Stomach (tissue), 19 donors: ENCODE measurements at places on chromosomes 13 and 19. TPM values are rescaled to one million over a fixed set of nuclear protein-coding genes. Genes with fewer than 3 reads are reported as not detected.

DNA sequence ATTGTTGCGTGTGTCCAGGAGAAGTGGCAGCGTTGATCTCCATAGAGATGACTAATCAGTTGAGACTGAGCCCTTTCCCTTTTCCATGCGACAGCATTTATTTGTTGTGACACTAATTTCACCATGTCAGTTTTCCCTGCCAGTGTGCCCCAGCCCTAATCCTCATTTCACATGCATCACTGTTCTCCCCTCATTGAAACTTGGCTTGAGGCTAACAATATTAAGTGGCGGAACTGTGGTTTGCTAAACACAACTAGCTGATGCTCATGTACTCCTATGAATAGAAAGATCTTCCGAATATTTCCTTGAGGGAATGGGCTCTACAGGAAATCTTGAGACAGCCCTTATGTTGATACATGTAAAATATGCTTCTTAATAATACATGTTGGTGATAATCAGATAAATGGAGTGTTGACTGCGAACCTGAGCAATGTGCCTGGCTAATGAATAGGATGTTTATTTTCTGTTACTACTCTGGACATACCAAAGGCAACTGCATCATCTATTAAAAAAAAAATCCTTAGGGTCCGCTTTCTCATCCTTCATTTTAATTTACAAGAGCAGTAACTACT, 258.6 kb downstream of the ATP8A2 start:
- H3K36me3 ChIP-seq = no peaks in the 10 kb centered on the region
- no peaks in the 10 kb centered on the region for H3K4me1 ChIP-seq
- peak; percentile 3 for DNase-seq
- H3K27ac ChIP-seq = no peak overlapping the region
- no peak overlapping the region for H3K4me3 ChIP-seq

FOXA3 gene
- 65.8 TPM for polyA plus RNA-seq

DNA sequence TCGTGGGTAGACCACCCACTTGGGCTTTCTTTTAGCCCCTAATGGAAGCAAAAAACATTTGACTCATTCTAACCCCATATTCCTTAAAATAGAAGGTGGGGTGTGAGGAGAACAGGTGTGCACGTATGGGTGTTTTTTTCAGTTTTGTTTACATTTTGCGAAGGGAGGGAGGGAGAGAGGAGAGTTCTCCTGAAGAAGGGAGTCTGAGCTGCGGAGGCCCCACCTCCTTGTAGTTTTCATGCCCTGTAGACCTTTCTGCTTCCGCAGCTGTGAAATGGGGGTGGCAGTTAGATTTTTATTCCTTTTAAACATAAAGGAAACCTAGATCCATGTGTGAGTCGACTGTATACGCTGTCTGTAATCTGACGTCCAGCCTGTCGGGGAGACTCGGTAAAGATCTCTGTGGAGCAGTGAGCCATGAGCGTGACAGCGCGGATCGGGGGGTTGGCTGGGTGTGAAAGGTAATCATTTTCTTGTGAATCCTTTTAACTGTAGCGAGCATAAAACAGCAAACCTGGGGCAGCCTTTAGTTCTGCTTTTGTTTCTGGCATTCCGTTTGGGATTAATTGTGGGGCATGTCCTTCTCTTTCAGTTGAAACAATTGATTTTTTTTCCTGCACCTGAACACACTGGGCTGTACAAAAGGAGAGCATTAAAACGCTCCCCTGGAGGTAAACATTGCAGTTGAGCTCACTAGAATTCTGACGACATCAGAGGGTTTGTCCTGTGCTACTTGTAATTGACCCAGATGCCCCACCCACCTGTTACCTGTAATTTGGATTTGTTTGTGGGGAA, 2.3 kb downstream of the UPF1 start:
- H3K27me3 ChIP-seq = no peaks in the 10 kb centered on the region
- peak overlapping the region; percentile 95 for H3K27ac ChIP-seq
- H3K36me3 ChIP-seq = peaks cover 19% of the 10 kb centered on the region
- DNase-seq = no peak
- peaks cover 72% of the 10 kb centered on the region for H3K4me1 ChIP-seq

PNMA8B gene
- polyA plus RNA-seq = 1.1 TPM

LYL1 gene
- 5.5 TPM for polyA plus RNA-seq

DGKH gene
- 2.0 TPM for polyA plus RNA-seq

ZNF491 gene
- polyA plus RNA-seq = 0.92 TPM

LIG1 gene
- polyA plus RNA-seq = 15.9 TPM

DNA sequence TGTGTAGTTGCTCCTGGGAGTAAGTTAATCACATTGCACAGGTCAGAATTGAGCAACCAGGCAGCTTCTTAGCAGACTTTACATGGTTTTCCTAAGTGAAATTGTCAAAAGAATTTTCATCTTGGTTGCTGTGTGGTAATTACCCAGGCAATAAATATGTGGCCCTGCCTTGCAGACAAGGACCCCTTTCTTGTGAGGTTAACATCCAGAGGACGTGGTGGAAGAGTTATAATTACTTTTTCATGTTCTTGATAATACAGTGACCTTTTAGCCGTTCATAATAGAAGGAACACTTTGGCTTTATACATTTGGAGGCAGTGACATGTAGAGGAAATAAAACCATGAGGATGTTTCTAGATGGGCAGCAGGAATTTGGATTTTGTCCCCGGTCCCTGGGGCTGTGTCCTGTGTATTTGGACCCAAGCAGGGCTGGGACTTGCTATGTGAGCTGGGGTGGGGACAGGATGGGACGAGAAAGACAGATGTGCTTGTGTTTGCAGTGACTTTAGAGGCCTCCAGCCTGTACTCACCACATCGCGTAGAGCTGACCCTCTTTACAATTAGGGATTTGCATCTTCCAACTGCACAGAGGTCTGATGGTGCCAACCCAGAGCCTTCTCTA, 156.2 kb downstream of the STK24 start:
- DNase-seq = no peak
- H3K4me1 ChIP-seq = peaks cover 13% of the 10 kb centered on the region

DNA sequence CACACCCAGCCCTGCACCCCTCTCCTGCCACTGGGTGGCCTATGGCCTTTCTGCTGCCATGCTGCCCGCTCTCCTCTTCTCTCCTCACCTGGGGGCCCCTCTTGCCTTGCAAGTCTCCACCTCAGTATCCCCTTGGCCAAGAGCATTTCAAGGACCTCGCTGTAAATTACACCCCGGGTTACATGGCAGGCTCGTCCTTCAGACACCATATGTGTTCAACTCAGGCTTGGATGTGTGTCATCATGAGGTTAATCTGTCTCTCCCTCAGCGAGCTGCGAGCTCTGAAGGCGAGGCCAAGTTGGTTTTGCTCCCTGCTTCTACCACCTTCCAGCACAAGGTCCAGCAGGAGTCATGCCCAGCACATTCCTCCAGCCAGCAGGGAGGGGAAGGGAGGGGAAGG, 74.8 kb upstream of the TM9SF2 start:
- H3K4me1 ChIP-seq = no peaks in the 10 kb centered on the region
- H3K4me3 ChIP-seq = no peak overlapping the region
- DNase-seq = no peak
- no peaks in the 10 kb centered on the region for H3K36me3 ChIP-seq

C1QTNF9B gene
- polyA plus RNA-seq = not detected
